ENCODE measurements at places on chromosomes 13 and 19.

GRCh38 chr13:51249770-51250741, 27.9 kb downstream of the FAM124A start:
- no peak for DNase-seq

- DNase-seq: no peak
Measured at GRCh38 chr19:19594381-19594780, 24.1 kb downstream of the PBX4 start.

- no peak for DNase-seq
Measured at GRCh38 chr19:6101991-6102390, 8.3 kb downstream of the RFX2 start.

- DNase-seq: no peak
Measured at GRCh38 chr19:48348045-48348444, 15.7 kb downstream of the TMEM143 start.

- no peak for DNase-seq
Measured at GRCh38 chr19:10729411-10729810, 11.5 kb downstream of the DNM2 start.

DNA sequence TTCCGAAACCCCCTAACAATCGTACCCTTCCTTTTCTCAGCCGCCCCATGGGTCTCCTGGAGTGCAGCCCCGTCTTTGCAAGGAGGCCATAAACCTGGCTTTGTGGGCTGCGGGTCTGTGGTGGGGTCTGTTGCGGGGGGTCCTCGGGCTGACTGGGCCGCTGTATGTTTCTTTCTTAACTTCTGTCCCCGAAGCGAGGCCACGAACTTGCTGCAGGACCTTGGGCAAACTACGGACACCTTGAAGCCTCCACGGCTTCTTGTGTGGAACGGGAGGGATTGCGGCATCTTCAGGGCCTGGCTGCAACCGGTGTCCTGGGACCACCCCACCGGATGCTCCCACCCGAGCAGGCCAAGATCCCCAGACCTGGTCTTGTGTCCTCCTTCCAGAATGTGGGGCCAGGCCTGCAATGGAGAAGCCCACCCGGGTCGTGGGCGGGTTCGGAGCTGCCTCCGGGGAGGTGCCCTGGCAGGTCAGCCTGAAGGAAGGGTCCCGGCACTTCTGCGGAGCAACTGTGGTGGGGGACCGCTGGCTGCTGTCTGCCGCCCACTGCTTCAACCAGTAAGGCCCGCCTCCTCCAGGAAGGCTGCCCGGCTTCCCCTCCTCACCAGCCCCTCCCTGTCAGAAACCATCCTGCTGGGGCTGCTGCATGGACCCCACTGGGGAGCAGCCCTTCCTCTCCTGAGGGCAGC, 12.0 kb downstream of the TIMM13 start:
- DNase-seq: no peak

DNA sequence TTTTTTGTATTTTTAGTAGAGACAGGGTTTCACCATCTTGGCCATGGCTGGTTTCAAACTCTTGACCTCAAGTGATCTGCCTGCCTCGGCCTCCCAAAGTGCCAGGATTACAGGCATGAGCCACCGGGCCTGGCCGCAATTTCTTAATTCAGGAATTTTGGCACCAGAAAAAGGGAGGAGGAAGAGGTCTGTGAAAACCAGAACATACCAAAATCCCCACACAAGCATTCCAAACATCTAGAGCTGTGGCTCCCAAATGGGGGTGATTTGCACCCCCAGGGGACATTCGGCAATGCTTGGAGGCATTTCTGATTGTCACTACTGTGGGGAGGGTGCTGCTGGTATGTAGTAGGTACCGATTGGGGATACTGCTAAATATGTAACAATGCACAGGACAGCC, 40.2 kb upstream of the ABCC4 start:
- no peak for DNase-seq

DNA sequence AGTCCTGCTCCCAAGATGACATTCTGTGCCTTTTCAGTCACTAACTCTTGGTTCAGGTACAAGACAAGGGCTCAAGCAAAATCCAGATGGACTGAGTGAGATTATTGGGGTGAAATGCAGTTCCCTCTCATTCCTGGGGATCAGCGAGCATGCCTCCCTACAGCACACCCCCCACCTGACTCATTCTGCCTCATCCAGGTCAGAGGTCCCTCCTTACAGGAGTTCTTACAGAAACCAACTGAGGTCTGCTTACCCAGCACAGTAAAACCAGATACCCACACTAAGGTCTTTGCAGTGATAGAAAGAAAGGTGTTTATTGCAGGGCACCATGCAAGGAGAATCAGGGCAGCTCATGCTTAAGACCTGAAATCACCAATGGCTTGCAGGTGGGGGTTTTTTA, 21.6 kb upstream of the MRI1 start:
- no peak for DNase-seq

GRCh38 chr13:98947925-98948324, 29.9 kb downstream of the DOCK9 start:
- DNase-seq: no peak

DNA sequence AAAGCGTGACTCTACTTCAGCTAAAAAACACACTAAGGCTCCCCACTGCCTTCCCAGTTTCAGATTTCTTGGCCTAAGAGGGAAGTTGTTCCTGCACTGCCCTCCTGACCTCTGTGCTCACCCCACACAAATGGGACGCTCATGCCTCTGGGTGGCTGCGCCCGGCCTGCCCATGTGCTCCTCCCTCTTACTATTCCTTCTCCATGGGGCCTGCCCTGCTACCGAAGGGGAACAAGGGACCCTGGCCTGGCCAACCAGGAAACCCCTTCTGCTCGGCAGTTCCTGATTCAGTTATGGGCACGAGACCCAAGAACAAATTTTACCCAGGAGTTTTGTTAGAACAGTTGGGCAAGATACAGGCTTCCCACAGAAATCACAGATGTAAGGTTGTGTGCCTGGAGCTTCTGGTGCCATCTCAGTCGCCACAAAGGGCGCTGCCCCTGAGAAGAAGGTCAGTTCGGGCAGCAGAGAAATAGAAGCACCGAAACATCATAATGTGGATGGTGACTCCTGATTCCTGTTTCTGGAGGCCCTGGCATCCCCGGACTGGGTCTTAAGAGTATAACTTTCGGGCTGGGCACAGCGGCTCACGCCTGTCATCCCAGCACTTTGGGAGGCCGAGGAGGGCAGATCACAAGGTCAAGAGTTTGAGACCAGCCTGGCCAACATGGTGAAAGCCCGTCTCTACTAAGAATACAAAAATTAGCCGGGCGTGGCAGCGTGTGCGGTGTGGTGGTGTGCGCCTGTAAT, 5.4 kb upstream of the PLPP2 start:
- no peak for DNase-seq

GRCh38 chr13:75405976-75406703, 75.8 kb downstream of the TBC1D4 start:
- DNase-seq: no peak

DNA sequence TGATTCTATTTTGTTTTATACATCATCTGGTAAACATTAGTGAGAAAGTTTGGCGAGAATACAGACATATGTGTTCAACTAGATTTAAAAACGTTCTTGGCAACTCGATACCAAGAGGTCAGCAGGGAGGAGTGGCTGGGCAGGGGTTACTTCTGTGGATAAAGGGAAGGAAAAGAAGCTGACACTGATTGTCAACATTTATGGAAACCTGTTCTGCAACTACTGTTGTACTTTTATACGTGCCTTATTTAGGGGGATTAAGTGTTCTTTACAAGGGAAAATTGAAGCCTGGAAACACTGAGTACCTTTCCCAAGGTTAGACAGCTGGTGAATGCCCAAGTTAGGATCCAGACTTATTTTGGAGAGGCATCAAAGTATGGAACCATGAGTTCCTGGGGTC, 65.0 kb downstream of the MTUS2 start:
- DNase-seq: no peak

- peak; percentile 77 for DNase-seq
Measured at GRCh38 chr19:49113762-49114629, at the start of gene LIN7B. Gene LIN7B (plus strand): TSS chr19:49114370. CDS start chr19:49114405, 35 bp downstream.

- DNase-seq: no peak
Measured at GRCh38 chr19:3765121-3765520, 2.6 kb downstream of the MRPL54 start.

DNA sequence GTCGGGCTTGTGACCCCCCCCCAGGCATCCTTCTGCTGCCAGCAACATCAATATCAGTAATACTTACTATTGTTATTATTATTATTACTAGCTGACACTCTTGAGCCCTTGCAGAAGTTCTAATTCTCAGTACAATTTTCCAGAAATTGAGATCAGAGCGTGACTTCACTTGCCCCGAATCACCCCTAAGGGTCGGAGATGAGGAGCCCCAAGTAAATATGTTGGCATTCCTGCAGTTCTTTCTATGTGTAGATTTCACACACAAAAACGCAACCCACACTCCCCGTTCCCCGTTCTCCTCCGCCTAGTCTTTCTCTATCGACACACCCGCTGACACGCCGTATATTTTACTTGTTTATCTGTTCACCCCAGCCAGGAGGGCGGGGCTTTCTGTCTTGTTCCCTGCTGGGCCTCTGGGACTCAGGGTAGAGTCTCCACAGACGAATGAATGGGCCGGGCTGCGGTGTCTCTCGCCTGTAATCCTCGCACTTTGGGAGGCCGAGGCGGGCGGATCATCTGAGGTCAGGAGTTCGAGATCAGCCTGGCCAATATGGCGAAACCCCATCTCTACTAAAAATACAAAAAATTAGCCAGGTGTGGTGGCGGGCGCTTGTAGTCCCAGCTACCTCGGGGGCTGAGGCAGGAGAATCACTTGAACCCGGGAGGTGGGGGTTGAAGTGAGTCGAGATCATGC, 14.7 kb downstream of the TLE5 start:
- DNase-seq: peak; percentile 74

DNA sequence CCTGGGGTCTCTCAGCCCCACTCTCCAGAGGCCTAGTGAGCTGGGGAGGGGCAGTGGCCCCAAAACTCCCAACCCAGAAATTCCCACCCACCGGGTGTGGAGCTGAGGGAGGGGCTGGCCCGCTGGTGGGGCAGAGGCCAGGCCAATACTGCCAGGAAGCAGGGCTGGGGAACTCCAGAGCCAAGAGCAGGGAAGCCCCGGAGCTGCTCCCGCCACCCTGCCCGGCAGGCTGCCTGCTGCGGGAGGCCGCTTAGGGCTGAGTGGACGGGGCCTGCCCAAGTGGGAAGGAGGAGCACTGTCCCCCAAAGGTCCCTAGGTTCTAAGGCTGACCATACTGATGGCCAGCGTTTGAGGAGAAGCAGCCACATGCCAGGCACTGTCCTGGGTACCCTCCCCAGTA, 13.0 kb upstream of the RELB start:
- DNase-seq: no peak

GRCh38 chr13:21486322-21486721, 27.2 kb upstream of the ZDHHC20 start:
- no peak for DNase-seq

GRCh38 chr19:15538774-15539173, 30.4 kb downstream of the CYP4F22 start:
- no peak for DNase-seq

GRCh38 chr19:11286312-11286974, 9.5 kb upstream of the TSPAN16 start:
- no peak for DNase-seq

- DNase-seq: no peak
Measured at GRCh38 chr19:35454663-35455062, 6.6 kb downstream of the FFAR2 start.

GRCh38 chr13:93226623-93227279, at the start of gene GPC6:
Gene GPC6 (plus strand): TSS chr13:93226807.
- no peak for DNase-seq

DNA sequence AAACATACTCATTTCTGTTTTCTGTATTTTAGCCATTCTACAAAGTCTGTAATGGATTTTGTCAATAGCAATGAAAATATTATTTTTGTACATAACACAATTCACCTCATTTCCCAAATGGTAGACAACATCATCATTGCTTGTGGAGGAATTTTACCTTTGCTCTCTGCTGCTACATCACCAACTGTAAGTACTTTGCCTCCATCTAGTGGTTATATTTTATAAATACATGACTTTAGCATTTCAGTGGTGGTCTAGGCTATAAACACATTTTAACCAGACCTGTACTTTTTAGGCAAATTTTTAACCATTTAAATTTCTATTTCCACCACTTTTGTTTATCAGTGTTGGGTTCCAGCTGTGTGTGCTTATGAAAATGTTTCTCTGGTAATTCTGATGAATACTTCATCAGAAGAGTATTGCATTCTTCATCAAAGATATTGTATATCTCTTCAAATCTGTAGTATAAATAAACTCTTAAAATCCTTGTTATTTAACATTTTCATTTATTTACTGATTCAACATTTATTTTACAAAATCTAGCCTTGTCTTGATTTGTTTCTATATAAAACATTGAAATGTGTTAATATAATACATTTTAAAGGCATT, 222.4 kb downstream of the NBEA start:
- DNase-seq: no peak

DNA sequence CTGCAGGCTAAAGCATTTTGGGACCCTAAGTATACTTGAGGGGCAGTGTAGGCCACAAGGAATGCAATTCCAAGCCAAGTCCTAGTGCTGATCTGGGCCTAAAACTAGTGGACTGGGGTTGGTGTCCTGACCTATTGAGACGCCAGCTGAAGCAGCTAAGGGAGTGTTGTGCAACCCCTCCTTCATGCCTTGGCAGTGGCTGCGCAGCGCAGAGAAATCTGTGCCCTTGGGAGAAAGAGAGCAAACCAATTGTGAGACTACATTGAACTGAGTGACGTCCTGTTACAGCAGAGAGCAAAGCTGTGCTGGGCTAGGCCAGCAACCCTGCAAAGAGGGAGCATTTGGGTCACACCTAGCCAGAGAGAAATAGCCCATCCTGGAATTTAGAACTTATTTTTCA, 2715.0 kb upstream of the PCDH20 start:
- no peak for DNase-seq

DNA sequence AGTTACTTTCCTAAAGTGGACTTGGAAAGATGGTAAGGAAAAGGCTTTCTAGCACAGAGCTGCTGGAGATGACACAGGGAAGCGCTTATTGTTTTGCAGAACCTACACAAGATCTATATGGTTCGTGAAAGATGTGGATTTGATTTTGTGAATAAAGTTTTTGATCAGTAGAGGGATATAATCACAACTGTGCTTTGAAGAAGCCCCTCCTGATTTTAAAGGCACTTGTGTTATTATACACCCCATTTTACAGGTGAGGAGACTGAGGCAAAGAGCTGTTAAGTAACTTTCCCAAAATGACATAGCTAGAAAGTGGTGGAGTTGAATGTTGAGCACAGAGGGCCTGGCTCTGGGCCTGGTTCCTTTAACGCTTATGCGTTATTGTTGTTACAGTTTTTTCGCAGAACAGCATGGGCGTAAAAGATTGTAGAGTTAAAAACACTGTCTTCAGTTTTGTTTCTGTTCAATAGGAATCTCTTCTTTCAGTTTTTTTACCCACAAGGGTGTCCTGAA, 1.4 kb downstream of the TDRD3 start:
- DNase-seq: no peak

- DNase-seq: peak; percentile 41
Measured at GRCh38 chr19:9323557-9323918, 441 bp upstream of the ZNF559 start.

DNA sequence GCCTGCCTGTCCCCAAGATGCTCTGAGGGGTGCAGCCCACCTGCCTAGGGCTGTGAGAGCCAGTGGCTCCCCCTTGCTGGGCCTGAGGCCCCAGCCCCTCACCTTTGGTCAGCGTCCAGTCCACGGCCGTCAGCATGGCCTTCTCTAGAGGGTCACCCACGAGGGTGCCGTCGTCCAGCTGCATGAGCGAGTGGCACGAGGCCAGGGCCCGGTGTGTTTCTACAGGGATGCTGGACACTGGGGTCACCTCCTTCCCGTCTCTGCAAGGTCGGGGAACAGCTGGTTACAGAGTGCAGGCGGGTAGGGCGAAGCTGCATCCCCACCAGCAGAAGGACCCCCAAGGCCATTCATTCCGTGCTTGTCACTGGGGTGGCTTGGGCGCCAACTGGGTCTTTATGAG, 9.0 kb downstream of the ATP13A1 start:
- DNase-seq: no peak

- no peak for DNase-seq
Measured at GRCh38 chr19:5580161-5580571, 12.4 kb upstream of the TINCR start.
